Lung microvascular endothelial cell (primary cell): ENCODE measurements at places on chromosomes 16 and 17. TPM values are rescaled to one million over a fixed set of nuclear protein-coding genes. Genes with fewer than 3 reads are reported as not detected.

- no peak for DNase-seq
These were observed 7.1 kb downstream of the DRC3 start for GRCh38 chr17:17979778-17980177.

EVI2B gene
- total RNA-seq: 0.22 TPM in 1 of 2 replicates, not detected in the other

KRTAP16-1 gene
- total RNA-seq: not detected in 2 replicates

DYNLRB2 gene
- total RNA-seq: 0.20 and 0.22 TPM in 2 replicates

MYO15A gene
- total RNA-seq: under 0.01 and 0.22 TPM in 2 replicates

- no peak for DNase-seq
These were observed 66.8 kb downstream of the SRCIN1 start for GRCh38 chr17:38538906-38539305.

DNA sequence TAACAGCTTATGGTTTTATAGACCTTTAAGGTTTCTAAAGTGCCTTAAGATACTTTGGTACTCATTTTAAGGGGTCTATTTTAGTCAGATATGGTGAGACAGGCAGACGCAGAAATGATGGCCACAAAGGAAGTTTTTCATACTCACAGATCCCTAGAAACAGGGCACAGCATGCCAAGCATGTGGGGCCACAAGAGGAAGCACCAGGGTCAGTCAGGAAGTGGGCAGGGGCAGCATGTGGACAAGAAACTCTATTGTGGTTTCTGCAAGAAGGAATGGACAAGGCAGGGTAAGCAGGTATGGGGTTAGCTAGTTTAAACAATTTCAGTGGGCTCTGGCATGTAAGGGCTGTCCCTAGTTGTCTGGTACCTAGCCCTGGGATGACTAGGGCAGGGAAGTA is 8.5 kb downstream of the EFCAB3 start:
- DNase-seq: no peak

- DNase-seq: no peak
These were observed 17.2 kb upstream of the CACNG1 start for GRCh38 chr17:67027031-67027628.

- no peak for DNase-seq
These were observed 16.7 kb upstream of the IRF8 start for GRCh38 chr16:85882181-85882810.

- no peak for DNase-seq
These were observed 9.7 kb downstream of the MPRIP start for GRCh38 chr17:17051791-17052461.

DNA sequence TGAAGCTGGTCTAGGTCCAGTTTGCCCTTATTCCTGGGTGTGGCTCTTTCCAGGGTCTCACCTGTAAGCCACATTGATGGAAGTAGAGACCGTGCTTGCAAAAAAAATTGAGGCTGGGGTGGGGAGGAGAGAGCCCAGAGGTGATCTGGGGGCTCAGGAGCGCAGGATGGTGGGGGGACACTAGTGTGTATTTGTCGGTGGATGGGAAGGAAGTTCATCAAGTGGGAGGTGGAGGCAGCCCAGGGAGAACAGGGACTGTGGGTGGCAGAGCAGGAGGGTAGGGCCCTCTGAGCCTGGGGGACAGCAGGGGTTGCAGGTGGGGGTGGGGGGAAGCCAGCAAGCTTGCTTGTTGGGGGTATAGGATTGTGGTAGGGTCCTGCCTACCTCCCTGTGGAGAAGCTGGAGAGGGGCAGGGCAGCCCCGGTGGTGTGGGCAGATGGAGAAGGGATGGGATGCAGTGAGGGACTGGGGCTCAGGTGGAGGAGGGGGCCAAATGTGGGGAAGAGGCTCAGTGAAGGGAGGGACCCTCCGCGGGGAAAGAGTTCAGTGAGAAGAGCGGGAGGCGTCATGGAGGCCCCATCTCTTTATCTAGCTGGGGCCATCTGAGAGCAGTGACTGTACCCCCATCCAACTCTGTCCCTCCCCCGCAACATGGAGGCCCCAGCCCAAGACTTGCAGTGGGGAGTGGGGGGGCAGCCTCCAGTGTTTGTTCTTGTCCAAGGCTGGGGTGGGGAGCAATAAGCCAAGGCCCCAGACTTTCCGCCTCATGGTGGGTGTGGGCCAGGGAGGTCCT is 17.2 kb upstream of the TMEM92 start:
- no peak for DNase-seq

- no peak for DNase-seq
These were observed 3.2 kb downstream of the SLC22A31 start for GRCh38 chr16:89197033-89197632.

OR4D2 gene
- not detected in 2 replicates for total RNA-seq

DNA sequence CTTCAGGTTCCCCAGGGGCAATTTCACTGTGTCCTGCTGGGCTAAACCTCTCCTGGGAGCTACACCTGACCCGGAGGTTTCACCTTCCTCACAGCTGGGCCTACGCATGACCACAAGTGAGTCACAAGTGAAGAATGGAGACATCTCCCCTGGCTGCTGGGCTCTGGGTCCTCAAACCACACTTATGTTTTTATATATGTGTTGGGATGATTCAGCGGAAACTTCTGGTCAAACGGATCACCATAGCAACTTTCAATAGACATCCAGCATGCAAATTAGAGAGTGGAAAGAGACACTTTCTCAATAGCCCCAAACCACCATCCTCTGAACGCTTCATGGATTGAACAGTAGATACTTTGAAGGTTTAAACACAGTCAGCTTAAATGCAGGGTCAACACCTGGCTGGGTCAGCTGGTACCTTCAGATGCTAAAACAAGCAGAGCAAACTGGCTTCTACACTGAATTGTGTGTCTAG is 28.0 kb upstream of the MAF start:
- no peak for DNase-seq

ITGB3 gene
- 65.7 and 126 TPM in 2 replicates for total RNA-seq
